Neuronal stem cell (in vitro differentiated cells): ENCODE measurements at places on chromosomes 6 and 20.

DNA sequence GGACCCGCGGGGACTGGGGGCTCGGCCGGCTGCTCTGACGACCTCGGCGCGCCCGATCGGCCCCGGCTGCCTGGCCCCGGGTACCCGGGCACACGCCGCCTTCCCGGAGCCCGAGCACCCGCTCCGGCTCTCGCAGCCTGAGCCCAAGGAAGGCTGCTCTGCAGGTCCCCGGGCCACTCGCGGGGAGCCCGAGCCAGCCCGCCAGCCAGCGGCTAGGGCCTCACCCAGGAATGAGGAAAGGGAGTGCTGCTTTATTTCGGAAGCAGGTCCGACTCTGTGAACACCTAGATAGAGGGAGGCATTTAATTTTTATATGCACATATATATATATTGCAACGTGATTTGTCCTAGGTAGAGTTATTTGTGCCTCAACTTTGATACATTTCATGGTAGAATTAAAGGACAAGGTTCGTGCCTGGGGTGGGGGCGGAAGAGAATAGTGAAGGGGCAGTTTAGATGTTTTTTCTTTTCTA, 15.5 kb downstream of the FOXA2 start:
- DNase-seq = no peak

- DNase-seq = no peak
Observed at GRCh38 chr6:116190550-116190949, 63.3 kb downstream of the TSPYL4 start.

GRCh38 chr20:35502352-35502751, 27.1 kb downstream of the C20orf173 start:
- no peak for DNase-seq

GRCh38 chr6:1553562-1554083, 56.1 kb upstream of the FOXC1 start:
- DNase-seq = no peak

DNA sequence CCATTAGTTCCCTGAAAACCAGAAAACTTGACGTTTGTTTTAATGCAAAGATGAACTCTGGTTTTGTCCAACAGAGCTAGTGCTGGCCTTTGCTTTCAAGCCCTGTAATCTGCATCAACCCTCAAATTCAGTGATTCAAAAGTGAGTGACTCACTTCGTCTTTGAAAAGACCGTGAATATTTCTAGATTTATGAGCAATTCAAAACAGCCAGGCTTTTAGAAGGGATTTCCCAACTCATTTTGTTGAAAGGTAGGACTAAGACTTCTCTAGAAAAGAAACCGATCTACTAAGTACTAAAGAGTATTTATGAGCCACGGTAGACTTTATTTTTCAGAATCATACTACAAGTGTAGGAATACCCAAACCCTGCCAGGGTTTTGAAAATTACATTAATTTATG, 121.5 kb downstream of the UST start:
- DNase-seq = no peak

GRCh38 chr6:107877968-107878367, 53.9 kb upstream of the SCML4 start:
- DNase-seq = no peak

DNA sequence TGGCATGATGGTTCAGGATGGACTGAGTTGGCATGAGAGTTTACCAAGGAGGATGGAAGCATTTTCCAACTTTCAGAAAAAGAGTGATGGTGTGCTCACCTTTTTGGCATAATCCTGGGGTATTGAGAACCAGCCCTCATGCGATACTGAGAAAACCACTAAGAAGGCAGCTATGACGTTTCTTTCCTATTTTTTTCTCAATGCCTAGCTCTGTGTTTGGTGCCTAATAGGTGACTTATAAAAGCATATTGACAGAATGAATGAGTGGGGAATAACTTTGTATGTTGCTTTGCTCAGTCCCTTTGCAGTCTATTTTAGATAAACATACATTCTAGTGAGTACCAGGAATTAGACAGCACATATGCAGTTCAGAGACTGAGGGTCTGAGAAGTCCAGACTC, 816.3 kb downstream of the DHX35 start:
- DNase-seq = no peak

DNA sequence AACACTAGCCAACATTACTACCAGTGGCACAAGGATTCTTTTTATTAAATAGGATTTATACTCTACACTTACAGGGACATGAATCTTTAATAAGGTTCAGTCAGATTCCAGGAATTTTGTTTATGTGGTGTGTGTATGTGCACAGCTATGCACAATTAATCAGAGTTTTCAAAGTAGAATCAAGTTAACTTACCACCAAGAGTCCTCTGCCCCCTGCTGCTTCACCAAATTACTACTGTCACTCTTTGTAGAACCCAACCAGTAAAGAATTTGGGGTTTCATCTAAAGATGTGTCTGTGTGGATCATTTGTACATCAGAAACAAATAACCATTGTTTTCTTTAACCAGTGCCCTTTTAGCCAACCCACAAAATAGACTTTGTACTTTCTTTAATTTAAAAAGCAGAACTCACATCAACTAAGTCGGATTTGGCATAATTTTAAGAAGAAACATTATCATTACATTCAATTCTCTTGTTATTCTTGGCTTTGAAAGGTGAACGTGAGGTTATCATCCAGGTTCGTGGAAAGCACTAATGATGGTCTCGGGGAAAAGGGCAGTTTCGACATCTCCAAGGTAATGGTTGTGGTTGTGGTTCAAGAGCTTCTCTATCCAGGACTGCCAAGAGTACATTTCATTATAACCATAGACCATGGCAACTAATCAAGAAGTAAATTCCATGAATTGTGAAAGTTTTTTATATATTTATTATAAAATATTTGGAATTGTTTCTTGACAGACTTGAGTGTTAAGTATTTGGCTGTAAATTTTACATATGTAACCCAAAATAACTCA, 514.3 kb upstream of the ID4 start:
- DNase-seq = no peak

GRCh38 chr6:62265906-62266525, 20.0 kb downstream of the KHDRBS2 start:
- DNase-seq = no peak

- DNase-seq = no peak
Observed at GRCh38 chr6:111950661-111951496, 77.6 kb upstream of the FYN start.

- no peak for DNase-seq
Observed at GRCh38 chr6:101706576-101706975, 313.1 kb downstream of the GRIK2 start.

- no peak for DNase-seq
Observed at GRCh38 chr6:73394577-73395354, at the start of gene DDX43. TSS of gene DDX43 (plus strand) at chr6:73394828. CDS start at chr6:73394906, 78 bp downstream.

- DNase-seq = no peak
Observed at GRCh38 chr20:62692176-62692575, 16.5 kb upstream of the NTSR1 start.

- no peak for DNase-seq
Observed at GRCh38 chr20:43959079-43959919, 44.6 kb downstream of the TOX2 start.

- no peak for DNase-seq
Observed at GRCh38 chr6:33320315-33321181, 3.0 kb upstream of the ZBTB22 start.

DNA sequence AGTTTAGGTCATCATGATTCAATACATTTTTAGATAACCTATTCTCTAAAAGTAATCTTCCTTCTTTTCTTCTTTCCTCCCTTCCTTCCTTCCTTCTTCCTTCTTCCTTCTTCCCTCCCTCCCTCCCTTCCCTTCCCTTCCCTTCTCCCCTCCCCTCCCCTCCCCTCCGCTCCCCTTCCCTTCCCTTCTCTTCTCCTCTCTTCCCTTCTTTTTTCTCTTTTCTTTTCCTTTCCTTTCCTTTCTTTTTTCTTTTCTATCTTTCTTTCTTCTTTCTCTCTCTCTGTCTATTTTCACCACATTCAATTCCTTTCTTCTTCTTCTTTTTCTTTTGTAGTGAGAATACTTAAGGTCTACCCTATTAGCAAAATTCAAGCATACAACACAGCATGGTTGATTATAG, 17.3 kb upstream of the RHAG start:
- no peak for DNase-seq

DNA sequence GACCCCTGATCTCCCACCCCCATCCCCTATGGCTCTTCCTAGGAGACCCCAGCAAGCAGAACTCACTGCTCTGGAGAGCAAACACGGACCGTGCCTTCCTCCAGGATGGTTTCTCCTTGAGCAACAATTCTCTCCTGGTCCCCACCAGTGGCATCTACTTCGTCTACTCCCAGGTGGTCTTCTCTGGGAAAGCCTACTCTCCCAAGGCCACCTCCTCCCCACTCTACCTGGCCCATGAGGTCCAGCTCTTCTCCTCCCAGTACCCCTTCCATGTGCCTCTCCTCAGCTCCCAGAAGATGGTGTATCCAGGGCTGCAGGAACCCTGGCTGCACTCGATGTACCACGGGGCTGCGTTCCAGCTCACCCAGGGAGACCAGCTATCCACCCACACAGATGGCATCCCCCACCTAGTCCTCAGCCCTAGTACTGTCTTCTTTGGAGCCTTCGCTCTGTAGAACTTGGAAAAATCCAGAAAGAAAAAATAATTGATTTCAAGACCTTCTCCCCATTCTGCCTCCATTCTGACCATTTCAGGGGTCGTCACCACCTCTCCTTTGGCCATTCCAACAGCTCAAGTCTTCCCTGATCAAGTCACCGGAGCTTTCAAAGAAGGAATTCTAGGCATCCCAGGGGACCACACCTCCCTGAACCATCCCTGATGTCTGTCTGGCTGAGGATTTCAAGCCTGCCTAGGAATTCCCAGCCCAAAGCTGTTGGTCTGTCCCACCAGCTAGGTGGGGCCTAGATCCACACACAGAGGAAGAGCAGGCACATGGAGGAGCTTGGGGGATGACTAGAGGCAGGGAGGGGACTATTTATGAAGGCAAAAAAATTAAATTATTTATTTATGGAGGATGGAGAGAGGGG, 1.4 kb downstream of the LTA start:
- no peak for DNase-seq

DNA sequence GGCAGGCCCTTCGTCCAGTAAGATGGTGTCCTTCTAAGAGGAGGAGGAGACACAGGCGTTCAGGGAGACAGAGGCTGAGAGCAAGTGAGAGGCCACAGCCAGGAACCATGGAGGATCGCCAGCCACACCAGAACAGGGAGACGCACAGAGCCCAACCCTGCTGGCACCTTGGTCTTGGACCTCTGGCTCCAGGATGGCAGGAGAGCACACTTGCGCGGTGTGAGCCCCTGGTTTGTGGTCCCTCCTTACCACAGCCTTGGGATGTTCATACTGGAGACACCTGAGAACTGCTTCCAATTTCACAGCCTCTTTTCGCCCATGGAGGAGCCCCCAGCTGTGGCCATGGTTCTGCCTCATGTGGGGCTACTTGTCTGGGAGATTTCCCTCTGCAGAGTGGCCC, 222.4 kb downstream of the DLL1 start:
- DNase-seq = no peak

GRCh38 chr6:52707963-52708680, 37.2 kb downstream of the TMEM14A start:
- DNase-seq = no peak

- DNase-seq = no peak
Observed at GRCh38 chr6:87291883-87292282, 30.5 kb upstream of the SMIM8 start.

DNA sequence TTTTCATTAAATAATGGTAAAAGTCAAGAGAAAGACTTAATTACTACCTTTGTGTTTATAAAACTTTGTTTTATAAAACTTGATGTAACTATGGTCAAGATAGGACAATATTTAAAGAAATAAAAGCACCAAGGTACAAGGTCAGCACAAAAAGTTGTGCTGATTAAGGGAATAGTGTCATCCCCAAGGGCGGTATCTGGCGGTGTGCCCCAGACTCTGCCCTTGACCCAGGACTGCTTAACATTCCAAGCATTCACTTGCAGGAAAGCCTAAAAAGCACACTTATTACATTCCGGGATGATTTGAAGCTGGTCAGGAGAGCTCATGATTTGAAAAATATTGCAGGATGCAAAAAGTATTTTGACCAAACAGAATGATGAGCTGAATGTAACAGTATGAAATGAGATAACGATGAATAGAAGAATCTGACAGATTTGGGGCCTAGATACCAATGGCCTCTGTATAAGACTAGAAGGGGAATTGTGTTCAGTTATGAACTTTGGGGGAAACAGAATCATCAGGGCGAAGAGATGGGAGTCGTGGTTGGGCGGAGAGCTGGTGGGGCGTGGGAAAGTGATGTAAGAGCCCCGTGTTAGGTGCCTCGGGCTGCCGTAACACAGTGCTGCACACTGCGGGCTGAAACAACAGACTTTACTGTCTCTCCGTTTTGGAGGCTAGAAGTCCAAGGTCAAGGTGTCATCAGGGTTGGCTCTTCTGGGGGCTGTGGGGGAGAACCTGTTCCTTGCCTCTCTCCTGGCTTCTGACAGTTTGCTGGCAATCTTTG, 77.2 kb downstream of the CDC5L start:
- no peak for DNase-seq

GRCh38 chr6:340991-341827, 48.9 kb downstream of the DUSP22 start:
- DNase-seq = no peak

- no peak for DNase-seq
Observed at GRCh38 chr20:37939701-37940560, 37.0 kb downstream of the VSTM2L start.

DNA sequence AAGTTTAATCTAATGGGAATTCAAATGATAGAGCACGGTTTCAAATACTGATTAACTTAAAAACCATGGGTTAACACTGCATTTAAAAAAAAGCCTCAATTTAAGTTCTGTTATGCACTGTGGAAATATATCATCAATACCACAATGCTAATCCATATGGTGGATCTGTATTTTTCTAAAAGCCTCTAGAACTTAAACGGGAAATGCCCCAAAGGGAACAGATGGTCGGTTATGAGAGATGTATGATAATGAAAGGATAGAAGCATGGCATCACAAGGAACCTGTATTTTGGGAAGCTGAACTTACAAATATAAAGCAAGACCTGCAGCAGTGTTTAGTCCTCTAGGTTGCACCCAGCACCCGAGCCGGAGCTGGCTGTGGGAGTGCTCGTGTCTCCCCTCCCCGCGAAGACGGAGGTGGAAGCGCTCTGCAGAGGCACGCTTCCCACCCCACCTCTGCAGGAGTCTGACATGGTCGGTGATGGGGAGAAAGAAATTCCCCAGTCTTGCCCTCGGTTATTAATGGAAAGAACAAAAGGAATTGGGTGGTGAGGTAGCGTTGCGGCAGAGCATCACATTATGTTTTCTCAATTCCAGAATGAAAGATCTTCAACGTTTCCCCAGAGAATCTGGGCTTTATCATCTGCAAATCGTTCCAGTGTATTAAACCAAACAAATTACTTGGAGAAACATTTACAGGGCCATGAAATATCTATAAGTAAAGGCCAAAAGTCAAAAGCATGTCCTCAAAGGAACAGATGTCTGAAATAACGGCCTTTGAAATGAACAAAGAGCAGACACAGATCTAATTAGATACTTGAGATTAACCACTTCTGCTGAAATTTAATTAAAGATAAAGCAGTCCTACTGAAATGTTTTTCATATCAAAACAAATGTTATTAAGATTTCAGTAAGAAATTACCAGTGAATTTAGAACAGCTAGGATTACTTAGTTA, 103.1 kb upstream of the POPDC3 start:
- DNase-seq = no peak

- no peak for DNase-seq
Observed at GRCh38 chr6:25465941-25466340, 186.1 kb upstream of the SCGN start.

GRCh38 chr6:155530219-155530834, 74.7 kb upstream of the NOX3 start:
- no peak for DNase-seq
